ENCODE measurements at places on chromosomes 4 and X.

DNA sequence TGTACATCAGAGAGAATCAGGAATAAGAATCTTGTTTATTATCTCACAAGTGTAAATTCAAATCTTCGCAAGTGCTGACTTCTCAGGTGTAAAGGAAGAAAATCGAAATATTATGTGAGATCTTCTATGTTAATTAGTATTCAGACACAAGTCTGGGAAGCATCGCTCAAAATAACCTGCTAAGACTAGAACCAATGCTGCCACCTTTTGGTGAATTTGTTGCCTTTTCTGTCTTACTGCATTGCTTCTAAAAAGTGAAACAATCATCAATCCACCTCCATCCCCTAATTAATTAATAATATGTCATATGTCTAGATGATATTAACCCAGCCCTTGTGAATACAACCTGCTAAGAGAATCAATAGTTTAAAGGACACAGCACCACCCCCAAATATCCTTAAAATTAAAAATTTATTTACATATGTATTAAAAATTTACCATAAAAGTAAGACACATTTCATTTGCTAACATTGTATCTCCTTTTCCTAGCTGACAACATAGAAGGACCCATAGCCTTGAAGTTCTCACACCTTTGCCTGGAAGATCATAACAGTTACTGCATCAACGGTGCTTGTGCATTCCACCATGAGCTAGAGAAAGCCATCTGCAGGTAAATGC, 3.5 kb downstream of the EPGN start:
- DNase-seq, result peak; percentile 68

GRCh38 chr4:41257257-41257901, 651 bp downstream of the UCHL1 start:
- DNase-seq, result peak; percentile 66

GRCh38 chrX:107454302-107454701, 4.8 kb downstream of the FRMPD3 start:
- no peak for DNase-seq

DNA sequence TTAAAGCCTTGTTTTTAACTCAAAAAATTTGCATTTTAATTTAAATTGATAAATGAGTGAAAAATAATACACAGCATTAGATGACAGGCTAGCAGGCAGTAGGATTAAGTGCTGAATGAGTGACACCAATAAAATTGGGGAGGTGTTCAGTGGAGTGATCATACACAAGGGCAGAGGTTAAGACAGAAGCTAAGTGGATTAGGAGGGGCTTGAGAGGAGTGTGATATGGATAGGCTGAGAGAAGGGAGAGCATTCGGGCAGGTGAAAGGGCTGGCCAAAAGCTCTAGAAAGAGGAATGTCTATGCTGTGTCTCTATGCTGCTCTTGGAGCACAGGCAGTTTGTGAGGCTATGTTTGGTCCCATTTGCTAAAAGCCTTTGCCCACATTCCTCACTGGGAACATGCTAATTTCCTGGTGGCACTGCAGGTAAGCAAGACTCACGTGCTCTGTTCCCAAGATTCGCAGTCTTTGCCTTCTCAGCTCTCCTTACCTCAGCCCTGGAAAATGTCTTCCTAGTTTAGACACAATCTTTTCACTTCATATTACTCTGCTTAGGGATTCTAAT, 52.8 kb upstream of the CCSER1 start:
- peak; percentile 60 for DNase-seq

GRCh38 chrX:136220540-136220939, 30.7 kb downstream of the MAP7D3 start:
- DNase-seq, result no peak

- no peak for DNase-seq
Measured at GRCh38 chrX:20139966-20140365, 1.7 kb downstream of the EIF1AX start.

DNA sequence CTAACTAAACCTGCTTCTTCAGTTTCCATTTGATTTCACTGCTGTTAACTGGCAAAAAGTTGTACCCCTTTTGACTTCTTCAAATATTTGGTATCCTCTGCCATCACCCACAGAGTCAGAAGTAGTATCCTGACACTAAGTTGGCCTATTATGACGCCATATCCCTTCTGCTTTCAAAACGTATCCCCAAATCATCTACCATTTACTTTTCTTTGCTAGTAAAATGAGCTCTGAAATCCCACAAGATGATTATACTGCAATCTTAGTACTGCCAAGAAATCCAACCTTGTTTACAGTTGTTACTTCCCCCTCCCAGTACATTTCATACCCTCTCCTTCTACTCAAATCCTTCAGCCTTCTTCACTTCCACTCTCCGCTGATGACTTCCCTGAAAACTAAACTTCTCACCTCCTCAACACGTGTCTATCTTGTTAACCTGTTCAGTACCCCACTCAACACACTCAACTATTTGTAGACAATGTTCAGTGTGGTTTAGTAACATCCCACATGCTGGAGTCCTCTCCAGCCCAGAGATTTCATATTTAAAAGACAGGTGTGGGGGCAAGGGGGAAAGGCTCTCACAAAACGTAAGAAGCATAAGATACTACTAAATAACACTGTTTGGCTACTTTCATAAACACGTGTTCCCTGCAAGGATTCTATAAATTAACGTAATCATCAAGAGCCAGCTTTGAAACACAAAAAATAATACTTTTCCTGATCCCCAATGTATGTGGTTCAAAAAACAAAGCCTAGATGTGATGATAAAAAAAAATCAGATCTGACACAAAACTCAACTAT, 1.3 kb downstream of the NAF1 start:
- DNase-seq, result no peak

- DNase-seq, result no peak
Measured at GRCh38 chrX:14777525-14777924, 95.3 kb downstream of the FANCB start.

- DNase-seq, result peak; percentile 80
Measured at GRCh38 chr4:140012688-140013486, 141.1 kb downstream of the MAML3 start.

DNA sequence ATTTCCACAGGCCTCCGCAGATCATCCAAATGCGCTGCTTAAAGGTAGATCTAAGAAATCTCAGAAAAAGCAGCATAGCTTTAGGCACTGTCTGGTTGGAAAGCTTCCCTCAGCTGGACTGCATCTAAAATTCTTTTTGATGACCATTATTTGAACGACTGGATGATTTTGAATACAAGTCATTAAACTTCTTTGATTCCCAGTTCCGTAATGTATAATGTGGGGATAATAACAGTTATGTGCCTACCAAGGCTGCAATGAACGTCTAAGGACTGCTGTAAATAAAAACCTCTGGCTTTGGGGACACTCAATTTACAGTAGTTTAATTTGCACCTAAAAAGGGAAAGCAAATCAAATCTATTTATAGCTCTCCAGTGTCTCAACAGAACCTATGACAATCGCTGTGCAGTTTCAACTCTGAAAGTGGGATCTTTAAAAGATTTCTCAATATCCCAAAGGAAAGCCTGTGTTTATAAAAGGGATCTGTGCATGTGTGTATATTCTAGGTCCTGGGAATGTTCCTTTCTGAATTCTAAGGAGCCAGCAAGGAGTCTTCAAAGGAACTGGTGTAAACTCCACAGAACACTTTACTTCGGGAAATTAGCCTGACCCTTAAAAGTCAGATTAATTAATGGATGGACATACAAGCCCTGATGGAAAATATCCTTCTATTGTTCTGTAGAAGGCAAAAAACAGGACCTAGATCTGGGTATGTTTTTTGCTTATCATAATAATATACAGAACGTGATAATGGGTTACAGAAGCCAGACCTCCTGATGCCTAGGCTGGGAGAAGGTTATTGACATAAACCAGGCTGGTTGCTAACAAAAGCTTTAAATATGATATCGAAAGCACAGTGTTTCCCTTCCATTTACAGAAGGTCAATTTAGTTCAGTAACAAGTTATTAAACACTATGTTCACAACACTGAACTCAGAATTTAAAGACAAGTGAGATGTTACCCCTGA, 53.4 kb downstream of the AFAP1 start:
- no peak for DNase-seq

- no peak for DNase-seq
Measured at GRCh38 chr4:153438916-153439756, 27.0 kb upstream of the TMEM131L start.

DNA sequence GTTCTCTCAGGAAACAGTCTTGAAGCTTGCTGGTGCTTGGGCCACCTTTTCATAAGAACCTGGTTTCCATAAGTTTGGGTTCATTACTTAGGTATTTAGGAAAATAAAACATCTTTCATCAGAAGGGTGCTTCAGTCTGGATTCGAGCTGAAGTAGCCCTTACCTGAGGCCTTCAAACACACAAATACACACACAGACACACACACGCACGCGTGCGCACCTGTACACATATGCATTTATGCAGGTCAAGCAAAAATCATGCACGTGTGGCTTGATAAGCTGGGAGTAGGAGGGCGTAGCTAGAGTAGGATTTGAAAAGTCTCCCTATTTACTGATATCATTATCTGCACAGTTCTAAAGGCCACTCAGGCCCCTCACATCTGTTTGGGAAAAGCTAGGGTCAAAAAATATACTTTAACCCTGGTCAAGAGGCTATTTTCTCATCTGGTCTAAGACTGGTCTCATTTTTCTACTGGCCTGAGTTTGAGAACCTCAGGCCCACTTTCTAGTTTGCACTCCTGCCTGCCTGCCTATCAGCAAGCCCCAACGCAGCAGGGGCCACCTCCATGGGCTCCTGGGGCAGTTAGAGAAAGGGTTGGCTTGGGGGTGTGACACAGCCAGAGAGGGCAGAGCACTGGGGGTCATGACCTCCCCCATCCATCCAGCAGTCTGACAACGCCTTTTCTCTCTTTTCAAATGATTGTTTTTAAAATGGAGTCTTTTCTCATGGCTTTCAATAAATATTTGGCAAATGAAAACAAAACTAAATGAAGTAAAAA, 64.3 kb downstream of the RASL11B start:
- no peak for DNase-seq

DNA sequence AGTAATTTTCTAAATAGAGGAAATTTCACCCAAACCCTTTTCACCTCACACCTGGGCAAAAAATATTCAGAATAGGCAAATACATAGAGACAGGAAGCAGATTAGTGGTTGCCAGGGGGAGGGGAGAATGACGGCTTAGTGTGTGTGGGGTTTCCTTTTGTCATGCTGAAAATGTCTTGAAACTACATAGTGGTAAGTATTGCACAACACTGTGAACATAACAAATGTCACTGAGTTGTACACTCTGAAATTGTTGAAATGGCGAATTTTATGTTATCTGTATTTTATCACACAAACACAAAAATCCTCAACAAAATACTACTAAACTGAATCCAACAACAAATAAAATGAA, 60.7 kb upstream of the PLAC1 start:
- peak; percentile 42 for DNase-seq

- peak; percentile 8 for DNase-seq
Measured at GRCh38 chr4:155249016-155249566, 40.7 kb downstream of the NPY2R start.

DNA sequence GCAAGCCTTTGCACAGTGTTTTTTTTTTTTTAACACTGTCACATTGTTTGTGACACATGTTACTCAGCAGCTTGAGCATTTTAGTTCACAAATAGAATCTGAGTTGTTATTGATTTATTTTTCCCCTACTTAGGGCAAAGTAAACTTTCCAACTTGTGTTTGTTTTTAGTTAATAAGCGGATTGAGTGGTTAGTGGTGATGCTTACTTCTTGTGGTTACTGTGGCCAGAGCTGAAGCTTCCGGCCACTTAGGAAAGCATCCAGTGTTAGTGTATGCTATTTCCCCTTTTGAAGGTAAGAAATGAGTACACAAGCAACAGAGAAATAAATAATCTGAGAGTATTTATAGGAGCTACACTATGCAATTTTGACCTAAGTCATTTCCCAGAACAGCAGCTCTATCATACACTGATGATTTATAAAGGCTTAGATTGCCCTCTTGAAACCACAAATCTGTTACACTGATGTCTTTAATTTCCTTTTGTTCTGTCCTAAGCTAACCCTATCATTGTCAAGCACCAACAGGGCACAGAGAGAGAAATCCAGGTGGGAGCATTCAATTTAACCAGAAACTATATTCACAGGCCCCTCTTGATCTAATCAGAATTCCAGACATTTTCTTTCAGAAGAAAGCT, 2464.6 kb downstream of the PCDH7 start:
- no peak for DNase-seq

GRCh38 chr4:184122631-184123408, 94.9 kb downstream of the ENPP6 start:
- no peak for DNase-seq

- peak; percentile 12 for DNase-seq
Measured at GRCh38 chrX:20056704-20057103, 60.0 kb downstream of the MAP7D2 start.

DNA sequence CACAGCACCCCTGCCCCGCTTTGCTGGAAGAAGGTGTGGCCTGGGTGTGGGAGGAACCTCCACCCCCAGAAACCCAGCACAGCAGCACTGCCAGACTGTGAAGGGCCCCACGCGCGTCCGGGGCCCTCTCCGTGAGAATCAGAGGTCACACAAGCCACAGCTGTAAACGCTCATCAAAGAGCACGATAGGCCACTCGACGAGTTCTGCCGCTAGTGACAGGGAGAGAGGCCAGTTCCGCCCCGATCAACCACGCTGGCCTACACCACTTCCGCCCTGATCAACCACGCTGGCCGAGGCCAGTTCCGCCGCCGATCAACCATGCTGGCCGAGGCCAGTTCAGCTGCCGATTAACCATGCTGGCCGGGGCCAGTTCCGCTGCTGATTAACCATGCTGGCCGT, 25.9 kb upstream of the ADRA2C start:
- DNase-seq, result no peak

GRCh38 chr4:4696530-4696929, 154.7 kb upstream of the STX18 start:
- no peak for DNase-seq

DNA sequence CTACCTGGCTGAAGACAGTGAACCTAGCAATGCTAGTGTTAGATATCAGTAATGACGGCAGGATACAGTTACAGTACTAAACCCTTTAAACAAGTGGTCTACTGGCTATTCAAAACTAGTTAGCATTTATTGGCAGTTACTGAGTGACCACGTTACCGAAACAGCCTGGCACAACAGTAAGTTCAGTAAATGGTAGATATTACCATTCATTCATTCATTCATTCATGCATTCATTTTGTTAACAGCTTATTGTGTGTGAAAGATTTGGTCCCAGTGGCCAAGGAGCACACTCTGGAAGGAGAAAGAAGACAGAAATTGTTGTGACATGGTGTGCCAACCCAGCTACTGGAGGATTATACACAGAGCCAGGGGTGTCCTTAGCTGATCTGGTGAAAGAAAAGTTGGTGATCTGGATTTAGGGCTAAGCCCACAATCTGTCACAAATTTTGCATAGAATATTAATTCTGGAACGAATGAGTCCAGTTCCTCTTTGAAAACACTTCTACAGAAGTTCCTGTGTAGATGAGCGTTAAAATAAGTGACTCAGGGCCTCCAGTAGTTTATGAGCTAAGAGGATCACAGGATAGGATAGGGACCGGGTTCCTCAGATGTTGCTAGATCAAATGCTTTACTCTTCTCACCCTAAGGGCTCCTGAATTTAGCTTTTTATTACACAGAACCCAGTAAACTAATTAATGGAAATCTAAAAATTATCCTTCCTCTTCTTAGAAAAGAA, 179.1 kb downstream of the CBR4 start:
- DNase-seq, result no peak

GRCh38 chr4:8468746-8469535, 28.4 kb downstream of the TRMT44 start:
- DNase-seq, result peak; percentile 79

GRCh38 chr4:45155081-45155777, 428.9 kb upstream of the GNPDA2 start:
- peak; percentile 18 for DNase-seq

Data from mesendoderm (in vitro differentiated cells).